ENCODE measurements at places on chromosomes 11 and 22.

DNA sequence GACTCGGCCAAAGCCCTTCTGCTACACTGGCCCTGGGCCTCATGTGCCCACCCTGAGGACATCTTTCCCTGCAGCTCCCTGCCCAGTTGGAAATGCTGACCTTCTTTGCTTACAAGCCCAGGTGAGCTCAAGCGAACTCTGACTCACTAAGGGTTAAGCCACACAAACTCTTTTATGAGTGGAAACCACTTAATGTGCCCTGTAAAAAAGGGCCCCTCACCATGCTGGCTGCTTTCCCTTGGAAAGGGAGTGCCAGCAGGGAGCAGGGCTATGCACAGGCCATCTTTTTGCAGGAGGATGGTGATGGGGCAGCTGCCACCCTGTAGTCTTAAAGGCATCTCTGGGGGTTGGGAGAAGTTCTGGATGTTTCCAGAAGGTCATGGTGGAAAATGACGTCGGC is 18.7 kb downstream of the EHF start:
- no peak for DNase-seq

DNA sequence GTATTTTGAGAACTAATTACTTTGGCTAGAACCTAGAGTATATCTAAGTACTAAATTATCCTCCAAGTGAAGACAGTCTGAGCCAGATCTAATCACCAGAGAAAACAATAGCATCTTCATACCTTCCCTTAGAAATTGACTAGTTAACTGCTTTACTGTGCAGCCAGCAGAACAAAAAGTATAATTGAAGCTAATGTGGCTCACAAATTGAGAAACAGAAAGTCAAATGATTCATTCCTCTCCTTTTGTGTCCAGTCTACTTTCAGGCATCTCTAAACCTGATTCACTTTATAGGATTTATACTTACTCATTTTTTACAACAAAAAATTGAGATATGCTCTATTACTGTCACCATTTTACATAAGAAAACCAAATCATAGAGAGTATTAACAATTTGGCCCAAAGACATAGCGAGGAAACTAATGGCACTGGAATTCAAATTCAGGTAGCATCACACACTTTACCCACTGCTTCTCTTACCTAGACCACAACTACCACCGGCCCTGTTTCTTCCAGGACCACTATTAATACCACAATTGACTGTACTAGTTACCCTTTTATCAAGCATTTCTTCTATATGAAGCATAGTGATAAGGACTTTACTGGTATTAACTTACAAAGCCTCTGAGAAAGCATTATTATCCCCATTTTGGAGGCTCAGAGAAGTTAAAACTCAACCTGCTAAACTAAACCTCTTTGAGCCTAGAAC is 1402.6 kb upstream of the TENM4 start:
- DNase-seq: no peak

- peak; percentile 87 for DNase-seq
Measured at GRCh38 chr22:37546437-37547250, 13.6 kb upstream of the CDC42EP1 start.

DNA sequence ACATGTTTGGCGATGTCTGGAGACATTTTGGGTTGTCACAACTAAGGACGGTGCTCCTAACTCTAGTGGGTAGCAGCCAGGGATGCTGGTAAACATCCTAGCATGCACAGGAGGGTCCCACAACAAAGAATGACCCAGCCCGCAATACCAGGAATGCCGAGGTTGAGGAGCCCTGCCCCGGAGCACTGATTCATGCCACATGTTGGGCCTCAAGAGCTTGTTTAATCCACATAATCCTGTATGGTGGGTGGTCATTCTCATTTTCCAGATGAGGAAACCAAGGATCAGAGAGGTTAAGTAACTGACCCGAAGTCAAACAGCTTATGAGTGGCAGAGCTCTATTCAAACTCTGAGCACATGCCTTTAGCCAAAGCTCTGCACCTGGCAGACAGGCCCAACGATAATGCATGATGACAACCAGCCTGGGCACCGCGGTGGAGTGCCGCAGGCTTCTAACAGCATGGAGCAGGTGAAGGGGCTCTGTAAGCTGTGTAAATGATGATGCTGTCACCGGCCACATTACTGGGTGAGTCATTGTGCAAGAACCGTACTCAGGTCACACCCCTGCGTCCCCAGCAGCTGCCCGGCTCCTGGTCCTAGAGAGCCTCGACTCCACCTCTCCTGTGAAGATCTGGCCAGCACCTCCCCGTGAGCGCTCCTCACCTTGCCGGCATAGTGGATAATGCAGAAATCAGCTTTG is 58.6 kb downstream of the APOL1 start:
- no peak for DNase-seq

DNA sequence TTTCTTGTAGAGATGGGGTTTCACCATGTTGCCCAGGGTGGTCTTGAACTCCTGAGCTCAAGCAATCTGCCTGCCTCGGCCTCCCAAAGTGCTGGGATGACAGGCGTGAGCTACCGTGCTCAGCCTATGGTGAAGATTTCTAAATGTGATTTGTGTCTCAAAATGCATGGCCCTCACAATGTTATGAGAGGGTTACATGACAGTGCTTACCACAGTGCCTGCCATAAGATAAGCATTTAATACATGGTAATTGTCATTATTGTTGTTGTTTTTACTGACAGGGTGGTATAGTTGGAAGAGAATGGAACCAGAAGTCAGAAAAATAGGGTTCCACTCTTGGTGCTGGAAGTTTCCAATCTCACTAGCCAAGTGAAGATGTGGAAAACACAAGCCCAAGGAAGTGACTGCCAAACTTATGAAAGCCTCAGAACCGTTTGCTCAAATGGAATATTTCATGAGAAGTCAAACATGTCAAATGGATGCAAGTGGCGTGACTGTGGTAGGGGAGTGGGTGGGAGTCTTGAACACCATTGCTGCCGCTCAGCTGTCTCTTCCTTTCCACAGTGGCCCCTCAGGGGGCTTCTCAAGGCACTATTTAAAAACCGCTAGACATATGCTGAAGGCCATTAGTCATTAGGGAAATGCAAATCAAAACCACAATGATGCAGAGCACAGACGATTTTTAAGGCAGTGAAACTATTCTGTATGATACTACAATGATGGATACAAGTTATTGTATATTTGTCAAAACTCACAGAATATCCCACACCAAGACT is 29.1 kb upstream of the LMO2 start:
- no peak for DNase-seq

DNA sequence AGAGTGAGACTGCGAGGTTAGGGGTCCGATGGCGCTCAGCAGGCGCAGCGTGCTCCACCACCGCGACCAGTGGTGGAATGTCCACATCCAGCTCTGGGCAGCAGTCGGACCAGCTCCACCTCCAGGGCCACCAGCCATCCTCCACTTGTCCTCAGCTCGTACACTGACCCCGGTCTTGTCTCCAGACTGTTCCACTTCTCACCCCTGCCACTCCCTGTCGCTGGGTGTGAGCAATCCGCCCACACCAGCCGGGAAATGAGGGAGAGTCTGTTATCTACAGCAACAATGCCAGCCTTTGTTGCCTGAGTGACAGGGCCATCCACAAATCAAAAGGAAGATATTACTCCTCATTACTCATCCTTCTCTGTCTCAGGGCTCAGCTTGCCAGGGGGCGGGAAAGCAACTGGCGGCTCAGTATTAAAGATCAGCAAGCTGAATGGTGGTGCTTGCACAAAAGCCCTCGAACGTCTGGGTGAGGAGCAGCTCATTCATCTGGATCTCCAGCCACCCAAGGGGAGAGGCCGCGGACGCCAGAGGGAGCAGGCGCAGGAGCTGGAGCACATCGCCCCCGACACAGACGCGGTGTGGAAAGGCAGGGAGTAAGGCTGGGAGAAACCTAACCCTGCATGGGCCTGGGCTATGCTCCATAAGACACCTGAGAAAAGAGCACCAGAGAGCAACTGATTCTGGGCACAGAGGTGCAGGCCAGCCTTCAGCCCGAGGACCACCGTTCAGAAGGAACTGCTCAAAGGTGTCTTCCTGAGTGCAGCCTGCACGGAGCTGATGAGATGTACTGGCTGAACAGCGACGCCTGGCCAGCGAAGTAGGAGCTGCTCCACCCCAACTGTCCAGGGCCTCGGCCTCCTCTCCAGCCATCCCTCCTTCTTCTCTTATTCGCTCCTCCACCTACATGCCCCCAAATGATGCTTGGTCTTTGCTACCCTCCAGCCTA is 21.9 kb downstream of the IGSF9B start:
- DNase-seq: no peak
